ENCODE measurements at places on chromosomes 6 and 20.
A peak's percentile ranks its signal among the peaks of the same experiment; 100 is the strongest.

- peak; percentile 22 for DNase-seq
Measured at GRCh38 chr6:11143394-11144371, 32.2 kb upstream of the ERVFRD-1 start.

DNA sequence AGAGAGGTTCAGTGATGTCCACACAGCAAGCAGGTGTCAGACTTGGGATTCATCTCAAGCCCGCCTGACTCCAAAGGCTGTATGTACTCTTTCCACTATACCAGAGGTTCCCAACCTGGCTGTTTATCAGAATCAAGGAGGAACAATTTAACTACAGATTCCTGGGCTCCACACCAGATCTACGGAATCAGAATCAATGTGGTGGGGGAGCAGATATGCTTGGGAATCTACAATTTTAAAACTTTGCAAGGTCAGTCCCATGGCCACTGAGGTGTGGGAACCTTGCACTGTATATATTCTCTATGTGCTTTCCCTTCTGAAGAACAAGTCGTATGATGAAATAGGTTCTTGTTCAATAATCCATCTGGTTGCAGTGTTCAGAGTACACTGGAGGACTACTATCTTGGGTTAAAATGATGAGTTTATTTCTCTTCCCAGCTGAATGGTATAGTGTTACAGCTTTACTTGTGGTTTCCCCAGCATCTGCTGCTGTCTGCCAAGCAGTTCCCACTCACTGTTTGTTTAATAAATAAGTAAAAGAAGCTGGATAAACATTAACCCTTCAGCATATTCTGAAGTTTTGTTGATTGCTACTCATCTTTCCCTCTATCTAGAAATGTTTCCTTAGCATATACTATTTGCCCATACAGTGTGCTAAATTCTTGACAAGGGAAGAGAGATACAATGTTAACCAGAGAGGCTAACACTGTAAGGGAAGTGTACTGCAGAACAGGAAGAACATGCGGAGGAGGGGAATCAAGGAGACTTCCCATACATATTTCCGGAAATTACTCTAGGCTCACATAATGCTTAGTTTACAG is 9.9 kb downstream of the TTI1 start:
- DNase-seq = peak; percentile 61

DNA sequence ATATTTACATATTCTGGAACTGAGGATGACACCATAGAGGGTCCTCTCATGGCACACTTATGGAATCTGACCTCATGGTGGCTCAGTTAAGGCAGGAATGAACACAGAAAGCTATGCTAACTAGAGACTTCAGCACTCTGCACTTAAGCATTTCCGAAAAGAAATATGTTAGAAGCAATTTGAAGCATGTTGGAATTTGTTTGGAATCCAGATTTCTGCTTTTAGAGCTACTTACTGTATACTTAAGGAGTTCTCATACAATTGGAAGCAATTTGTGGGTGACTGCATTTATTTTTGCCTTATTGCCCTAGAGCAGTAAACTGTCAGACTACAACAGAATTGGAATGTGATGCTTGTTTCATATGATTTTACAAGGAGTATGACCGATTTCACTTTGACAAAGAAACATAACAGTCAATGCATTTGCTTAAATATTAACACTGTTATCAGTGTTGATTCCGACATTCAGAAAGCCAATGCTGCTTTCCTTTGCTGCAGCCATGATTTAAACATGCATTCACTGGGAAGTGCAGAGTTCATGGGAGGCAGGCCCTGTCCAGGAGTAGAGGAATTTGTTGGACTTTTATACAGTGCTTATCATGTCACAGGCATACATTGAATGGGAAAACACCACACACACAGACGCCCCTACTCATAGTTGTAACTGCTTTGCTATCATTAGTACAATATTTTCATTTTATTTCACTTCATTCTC is 244.4 kb downstream of the SAMD5 start:
- no peak for DNase-seq

GRCh38 chr20:51560550-51561307 is 18.2 kb upstream of the NFATC2 start:
- peak; percentile 69 for DNase-seq

DNA sequence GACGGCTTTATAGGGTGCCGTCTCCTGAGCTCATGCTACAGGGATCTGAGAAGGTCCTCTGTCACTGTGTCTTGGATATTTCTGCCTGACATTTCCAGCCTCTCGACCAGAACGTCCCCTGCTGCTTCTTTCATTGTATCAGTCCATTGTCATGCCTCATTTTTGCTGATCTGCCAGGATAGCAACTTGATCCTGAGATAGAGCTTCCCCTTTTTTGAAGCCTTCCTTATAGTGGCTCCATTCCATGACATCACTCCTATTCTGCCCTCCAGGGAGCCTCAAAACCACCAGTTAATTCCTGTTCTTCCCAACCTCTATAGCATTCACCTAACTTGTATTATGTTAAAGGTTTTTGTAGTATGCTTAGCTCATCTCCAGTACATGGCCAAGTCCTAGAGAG is 431.8 kb upstream of the NOX3 start:
- no peak for DNase-seq

DNA sequence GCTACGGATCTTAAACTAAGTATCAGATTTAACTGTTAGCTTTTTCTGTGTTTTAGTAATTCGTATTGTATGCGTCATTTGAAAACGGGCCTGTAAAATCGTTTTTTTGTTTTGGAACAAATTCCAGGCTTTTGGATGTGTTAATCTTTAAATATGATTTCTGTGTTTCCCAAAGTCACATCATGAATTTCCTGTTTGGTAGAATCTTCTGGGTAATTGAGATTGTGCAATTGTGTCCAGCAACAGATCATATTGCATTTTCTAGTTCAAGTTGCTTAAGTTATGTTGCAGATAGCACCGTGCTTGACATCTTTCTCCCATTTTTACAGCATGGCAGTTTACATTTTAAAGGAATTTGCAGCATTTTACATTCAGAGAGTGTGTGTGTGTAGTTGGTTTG is 1.9 kb downstream of the MAPK14 start:
- peak; percentile 82 for DNase-seq

- DNase-seq = no peak
Measured at GRCh38 chr6:104704191-104704590, 155.5 kb downstream of the HACE1 start.

DNA sequence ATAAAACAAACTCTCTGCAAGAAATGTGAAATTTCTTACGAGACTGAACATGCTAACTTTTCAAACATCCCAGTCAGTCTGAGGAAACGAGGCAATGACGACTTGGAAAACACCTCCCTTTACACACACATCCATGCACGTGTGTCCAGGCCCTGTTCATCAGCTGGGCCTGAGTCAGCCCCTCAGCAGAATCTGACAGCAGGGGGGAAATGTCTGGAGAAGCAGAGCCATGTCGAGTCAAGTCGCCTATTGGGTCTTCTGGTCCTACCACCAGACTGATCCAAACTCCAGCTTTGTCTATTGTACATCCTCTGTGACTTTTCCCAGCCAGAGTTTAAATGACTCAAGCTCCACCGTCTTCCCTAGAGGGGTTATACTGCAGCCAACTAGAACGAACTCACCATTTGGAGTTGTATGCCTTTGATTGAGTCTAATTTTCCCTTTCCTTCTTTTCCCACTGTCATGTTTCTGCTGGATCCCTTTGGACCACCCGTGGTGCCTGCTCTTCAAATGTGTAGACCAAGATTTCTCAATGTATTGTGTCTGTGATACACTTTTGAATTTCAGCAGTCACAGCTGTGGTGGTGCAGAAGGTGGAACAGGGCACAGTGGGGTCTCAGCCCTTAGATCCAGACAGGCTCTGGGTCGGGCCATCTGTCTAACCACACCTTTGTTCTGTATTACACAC is 254.0 kb downstream of the CDC5L start:
- DNase-seq = peak; percentile 54
